HEK293T (cell line): ENCODE measurements at places on chromosomes 2 and 18.

DNA sequence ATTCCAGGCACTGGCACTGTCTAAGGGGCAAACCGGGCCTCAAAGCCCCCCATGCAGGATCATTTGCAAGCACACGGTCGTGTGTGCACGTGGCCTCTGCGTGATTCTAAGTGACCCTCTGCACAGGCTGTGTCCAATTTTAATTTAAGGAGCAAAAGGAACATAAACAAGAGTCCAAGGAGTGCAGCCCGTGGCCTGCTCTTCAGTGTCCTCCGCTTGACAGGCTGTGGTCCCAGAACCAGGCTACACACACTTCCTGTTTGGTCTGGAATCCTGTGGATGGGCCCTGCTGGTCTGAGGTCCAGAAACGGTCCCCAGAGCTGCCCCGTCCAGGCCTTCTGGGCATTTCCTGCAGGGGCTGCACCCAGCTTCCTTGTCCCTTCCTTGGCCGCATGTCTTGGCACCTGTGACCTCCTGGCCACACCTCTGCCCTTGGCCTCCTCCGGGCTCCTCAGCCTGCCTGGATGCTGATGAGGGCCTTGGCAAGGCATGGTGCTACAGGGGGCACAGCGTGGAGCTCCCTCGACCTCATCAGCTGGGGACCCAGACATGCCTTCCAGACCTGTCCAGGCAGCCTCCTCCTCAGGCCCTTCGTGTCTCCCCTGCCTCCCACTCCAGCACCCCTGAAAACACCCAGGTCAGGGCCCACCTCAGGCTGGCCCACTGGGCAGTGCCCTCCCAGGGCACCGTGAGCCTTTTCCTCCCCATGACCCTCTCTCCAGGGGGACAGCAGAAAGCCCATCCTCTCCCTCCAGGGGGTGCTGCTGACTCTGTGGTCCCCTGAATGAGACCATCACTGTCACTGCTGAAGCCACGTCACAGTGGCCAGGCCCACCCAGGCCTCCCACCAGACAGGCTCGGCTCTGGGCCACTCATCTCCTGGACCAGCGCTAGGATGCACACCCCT, 136.4 kb upstream of the GPC1 start:
- DNase-seq: no peak

DNA sequence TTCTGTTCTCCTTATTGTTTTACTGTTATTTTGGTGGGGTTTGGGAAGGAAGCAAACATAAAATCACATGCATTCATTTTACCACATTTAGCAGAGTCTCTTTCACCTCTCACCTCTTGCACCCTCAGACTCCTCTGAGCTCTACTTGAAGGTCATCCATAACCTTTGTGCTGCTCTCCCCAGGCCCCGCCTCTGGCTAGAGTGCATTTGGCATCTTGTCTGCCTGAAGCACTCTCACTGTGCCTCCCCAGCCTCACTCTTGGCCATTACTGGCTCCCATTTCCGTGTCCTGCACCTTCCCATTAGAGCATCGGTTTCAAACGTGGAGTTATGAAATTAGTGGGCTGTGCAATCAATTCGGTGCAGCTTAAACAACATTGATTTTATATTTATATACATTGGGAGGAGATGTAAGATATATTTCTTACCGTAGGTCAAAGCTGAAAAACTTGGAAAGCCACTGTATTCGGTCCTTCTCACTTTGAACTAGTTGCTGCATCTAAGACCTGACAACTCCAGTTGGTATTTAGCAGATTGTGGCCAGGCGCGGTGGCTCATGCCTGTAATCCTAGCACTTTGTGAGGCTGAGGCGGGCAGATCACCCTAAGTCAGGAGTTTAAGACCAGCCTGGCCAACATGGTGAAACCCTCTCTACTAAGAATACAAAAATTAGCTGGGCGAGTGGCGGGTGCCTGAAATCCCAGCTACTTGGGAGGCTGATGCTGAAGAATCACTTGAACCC, 6.9 kb upstream of the ZFAND2B start:
- DNase-seq: no peak

- no peak for DNase-seq
These were observed 191.4 kb upstream of the CHAC2 start for GRCh38 chr2:53576166-53576565.

GRCh38 chr2:237698358-237698694, 70.9 kb downstream of the LRRFIP1 start:
- no peak for DNase-seq

- DNase-seq: peak; percentile 19
These were observed 553 bp downstream of the CNDP2 start for GRCh38 chr18:74496508-74497323.

DNA sequence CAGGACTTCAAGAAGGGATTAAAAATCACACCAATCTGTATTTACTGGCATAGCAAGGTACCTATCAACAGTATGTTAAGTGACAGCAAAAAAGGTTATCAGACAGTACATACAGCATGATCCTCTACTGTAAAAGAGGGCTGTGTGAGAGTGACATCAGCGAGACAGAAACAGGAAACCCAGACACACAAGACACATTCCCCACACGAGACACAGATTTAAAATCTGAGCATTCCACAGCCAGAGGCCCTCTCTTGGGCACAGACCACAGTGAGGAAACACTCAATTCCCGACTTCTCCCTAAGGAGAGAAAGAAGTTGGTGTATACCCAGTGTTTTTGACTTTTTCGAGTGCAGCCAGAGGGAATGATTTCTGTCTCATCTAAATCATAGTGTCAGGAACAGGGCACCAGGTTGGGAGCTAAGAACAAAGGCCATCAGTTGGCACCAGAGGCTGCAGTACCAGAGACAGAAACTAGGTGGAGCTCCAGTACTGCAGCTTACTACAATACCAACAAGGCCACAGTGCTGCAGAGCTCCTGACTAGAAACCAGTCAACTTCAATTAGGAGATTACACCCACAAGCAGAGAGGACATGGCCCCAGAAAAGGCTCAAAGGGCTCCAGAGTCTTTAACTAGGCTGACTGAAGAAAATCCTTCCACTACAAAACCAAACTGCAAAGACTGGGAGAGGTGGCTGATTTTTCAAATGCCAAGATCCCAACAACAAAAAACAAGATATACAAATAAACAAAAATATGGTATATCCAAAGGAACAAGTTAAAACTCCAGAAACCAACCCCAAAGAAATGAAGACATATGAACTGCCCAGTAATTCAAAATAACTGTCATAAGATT, 41.0 kb downstream of the UNC50 start:
- peak; percentile 69 for DNase-seq

GRCh38 chr18:6107794-6108193, 212.5 kb upstream of the TMEM200C start:
- DNase-seq: no peak

DNA sequence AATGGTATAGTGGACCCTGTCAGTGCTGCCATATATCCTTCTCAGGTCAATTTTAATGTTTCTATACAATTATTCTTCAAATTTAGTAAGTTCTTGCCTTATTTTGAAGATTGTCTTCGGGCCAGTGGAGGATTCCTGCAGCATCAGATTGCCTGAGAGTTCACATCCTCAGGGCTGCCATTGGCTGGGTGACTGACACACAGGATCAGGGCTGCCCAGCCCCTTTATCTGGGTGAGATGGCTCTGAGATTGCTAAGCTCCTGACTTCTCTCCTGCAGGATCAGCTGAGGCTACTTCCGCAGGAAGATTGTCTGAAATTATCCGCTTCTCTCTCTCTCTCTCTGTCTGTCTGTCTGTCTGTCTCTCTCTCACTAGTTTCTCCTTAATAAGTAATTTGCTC, 567.4 kb downstream of the TSN start:
- no peak for DNase-seq

DNA sequence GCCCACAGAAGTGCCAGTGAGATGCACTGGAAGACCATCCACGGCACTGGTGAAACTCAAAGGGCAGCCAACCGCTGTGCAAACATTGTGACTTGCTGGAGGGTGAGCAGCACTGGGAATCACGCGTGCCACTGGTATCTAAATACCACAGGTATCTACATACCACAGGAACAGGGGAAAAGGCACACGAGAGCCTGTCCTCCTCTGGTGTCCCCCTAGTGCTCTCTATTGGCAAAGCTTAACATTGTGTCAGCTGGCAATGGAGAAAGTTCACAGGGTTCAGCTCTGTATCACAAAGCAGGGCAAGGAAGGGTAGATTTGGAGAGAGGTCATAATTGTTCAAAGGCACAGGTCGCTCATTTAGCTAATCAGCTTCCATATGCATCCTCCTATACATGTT, 12.6 kb upstream of the SEC11C start:
- no peak for DNase-seq

DNA sequence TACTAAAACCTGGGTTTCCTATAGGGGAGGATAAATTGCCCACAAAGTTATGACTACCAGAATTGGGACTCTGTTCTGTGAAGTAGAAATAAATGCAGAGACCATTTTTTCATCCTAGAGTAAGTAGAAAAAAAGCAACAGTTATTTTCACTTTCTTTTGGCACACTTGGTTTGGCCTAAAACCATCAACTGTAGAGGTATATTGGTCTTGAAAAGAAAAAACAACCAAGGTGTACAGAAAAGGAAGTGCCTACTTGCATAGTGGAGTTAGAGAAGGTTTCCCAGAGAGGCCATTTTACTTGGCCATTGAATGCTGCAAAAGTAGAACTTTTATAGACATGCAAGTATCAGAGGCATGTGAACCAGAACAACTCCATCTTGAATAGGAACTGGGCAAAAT, 89.4 kb upstream of the TACR1 start:
- DNase-seq: no peak

DNA sequence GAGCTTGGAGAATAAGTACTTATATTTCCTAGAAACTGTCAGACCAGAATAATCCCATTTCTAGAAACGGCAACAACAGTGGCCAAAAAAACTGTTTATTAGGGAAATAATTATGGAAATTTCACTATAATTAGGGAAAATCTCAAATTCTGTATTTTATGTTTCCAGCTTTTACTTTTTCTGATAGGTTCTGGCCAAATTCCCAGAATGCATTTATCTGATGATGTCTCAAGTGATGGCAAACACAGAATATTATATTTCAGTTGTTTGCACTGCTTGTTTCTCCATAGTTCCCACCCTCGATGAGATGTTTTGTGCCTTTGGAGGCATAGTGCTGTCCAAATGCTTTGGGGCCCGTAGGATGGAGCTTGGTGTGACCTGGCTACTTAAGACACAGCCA, 66.9 kb downstream of the AFF3 start:
- no peak for DNase-seq

- DNase-seq: no peak
These were observed 308.1 kb downstream of the GBX2 start for GRCh38 chr2:235860111-235860510.

DNA sequence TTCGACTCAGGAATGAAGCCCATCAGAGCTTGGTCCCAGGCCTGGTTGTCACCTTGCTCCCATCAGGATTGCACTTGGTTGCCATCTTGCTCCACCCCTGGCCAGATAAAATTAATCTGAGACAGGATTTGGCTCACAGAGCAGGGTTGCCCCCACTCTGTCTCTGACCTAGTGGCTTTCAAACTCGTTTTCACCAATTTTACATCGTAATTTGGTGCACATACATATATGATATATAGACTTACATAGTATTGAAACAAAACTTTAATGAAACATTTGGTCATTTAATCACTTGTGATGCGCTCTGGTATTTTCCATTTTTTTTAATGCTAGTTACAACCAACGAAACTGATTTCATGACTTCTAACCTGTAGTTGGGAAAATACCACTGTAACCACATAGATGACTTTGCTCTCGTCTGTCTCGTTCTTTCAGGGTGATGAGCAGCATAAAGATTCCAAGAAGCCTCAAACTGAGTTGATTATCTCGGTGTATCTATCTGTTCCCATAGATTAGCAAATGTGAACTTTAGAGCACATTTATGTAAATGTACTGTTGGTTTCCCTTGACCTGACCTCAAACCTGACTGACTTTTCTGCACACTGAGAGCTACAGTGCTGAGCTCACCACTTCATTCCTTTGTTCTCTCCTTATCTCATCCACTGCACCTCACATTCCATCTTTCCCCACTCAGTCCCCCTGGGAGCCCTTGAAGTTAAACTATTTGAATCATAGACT, 30.5 kb upstream of the PLB1 start:
- no peak for DNase-seq

DNA sequence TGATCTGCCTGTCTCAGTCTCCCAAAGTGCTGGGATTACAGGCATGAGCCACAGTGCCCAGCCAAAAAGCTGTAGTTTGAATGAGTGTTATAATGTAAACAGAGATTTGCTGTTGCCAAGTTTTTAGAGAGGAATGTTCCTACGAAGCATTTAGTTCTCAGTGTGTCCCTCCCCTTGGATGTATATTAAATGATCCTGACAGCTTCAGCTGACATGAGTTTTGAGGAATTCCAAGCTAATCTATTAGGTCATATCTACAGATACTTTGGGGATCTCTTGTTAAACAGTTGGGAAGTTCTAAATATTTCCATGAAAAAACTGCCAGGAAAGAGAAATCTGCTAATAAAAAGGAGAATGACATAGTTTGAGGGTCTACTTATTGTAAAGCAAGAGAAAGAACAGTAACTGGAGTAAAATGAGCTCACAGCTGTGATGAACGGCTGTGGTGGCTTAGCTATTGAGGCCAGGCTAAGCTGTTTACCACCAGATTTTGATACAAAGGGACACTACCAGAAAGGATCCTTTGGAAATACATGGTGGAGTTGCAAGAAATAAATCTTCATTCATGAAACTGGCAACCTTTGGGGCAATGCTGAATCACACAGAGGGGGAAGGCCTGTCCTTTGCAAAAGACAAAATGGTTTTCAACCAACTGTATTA, 2.6 kb upstream of the STON1 start:
- no peak for DNase-seq

DNA sequence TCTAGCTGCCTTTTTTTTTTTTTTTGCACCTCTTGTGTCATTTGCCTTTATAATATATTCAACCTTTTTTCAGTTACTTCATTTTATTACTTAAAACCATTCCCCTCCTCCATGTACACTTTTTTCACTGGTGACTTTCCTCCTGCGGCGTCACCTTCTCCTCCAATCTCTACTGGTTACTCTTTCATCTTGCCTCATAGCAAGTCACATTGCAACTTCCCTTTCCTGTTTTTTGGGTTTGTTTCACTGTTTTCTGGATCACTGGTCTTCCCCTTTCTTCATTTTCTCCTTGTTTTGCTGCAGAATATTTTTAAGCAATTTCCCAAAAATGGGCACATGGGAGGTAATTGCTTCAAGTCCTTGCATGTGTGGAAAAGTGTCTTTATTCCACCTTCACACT, 37.7 kb upstream of the GPR155 start:
- no peak for DNase-seq
